ENCODE measurements at places on chromosomes 13 and 19. TPM values are rescaled to one million over a fixed set of nuclear protein-coding genes. Genes with fewer than 3 reads are reported as not detected.

Gene PLPPR3
- total RNA-seq: not detected

Gene PTGER1
- not detected for total RNA-seq

GRCh38 chr13:39327172-39327479, 275.9 kb downstream of the LHFPL6 start:
- H3K4me3 ChIP-seq: no peak overlapping the region
- no peaks in the 10 kb centered on the region for H3K4me1 ChIP-seq
- no peak for DNase-seq
- H3K27ac ChIP-seq: no peak overlapping the region

DNA sequence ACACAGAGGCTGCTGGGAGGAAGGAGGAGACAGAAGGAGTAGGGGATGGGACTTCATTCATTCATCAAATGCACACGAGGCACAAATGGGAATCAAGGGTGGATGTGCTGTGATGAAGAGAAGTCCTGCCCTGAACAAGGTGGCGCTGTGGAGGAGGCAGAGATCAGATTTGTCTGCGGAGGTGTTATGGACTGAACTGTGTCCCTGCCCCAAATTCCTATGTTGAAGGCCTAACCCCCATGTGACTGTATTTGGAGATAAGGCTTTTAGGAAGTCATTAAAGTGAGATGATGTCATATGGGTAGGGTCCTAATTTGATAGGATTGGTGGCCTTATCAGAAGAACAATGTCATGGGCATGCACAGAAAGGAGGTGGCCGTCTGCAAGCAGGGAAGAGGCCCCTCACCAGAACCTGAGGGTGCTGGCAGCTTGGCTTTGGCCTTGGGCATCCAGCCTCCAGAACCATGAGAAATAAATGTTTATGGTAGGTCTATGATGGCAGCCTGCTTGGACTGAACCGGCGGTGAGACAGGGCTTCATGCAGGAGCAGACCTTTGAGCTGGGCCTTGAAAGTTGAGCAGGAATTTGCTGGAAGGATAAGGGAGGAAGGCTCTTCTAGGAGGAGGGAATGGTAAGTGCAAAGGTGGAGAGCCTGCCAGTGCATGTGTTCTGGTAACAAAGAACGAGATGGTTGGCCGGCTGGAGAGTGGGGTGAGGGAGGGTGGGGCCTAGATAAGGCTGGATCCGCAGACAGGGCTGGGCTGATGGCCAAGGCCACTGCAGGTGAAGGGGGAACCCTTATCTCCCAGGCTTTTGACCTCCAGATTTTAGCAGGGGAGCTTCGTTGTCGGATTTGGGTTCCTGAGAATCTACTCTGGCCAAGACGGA, 2.7 kb upstream of the CEBPA start:
- H3K27ac ChIP-seq: no peak overlapping the region
- H3K27me3 ChIP-seq: peaks cover 7% of the 10 kb centered on the region
- no peaks in the 10 kb centered on the region for H3K36me3 ChIP-seq
- H3K4me3 ChIP-seq: no peak overlapping the region
- no peak for DNase-seq

All from CD4-positive, alpha-beta memory T cell (primary cell).